ENCODE measurements at places on chromosomes 6 and 20.
A peak's percentile ranks its signal among the peaks of the same experiment; 100 is the strongest.

DNA sequence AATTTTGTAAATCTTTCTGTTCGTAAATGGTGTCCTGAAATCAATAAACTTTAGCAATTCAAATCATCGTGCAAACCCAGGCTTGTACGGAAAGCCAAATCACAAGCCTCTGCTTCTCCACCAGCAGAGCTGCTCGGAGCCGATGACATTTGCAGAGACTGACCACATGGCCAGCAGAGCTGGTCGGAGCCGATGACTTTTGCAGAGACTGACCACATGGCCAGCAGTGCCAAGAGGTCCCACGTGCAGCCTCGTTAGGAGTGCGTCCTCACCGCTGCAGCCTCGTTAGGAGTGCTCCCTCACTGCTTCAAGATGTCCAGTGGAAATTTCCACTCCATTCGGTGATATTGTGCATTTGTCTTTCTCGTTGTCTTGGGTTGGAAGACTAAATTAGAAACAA is 28.5 kb downstream of the SMOC2 start:
- DNase-seq: no peak

DNA sequence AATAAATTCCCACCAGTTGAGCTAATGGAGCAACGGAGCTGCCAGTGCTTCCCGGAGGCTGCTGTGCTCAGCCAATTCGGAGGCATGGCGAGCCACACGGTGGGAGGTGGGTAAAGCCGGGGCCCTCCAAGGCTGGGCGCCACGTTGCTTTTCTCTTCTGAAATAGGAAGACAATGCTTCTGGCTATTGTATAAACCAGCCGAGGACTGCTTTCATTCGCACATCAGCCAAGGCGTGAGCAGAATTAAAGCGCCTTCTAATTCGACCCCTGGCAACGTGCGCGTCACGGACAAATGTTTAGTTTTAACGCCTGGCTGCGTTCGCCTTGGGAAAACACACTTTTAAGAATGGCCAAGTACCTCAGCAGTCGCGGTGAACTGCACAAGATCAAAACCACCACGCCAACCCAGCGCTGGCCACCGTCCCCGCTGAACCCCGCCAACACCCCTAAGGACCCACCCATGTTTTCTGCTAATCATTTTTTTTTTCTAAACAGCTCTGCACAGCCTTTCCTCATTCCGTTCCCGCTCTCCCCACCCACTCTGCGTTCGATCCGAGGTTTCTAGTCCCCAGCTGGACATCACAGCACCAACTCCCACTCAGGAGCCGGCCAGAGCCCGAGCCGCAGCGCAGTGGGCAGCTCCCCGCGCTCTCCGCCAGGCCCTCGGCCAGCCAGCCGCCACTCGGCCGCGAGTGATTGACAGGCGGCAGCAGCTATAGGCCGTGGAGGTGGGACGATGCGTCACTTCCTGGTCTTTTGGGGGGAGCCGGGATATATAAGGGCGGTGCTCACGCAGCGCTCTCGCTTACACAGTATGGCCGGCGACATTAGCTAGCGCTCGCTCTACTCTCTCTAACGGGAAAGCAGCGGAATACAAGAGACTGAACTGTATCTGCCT is at the start of gene AMD1:
Gene AMD1, plus strand, starts transcription at position 805 of the 899 bp plus-strand sequence. CDS start 321 bp downstream, outside the sequence.
- DNase-seq: peak; percentile 86

DNA sequence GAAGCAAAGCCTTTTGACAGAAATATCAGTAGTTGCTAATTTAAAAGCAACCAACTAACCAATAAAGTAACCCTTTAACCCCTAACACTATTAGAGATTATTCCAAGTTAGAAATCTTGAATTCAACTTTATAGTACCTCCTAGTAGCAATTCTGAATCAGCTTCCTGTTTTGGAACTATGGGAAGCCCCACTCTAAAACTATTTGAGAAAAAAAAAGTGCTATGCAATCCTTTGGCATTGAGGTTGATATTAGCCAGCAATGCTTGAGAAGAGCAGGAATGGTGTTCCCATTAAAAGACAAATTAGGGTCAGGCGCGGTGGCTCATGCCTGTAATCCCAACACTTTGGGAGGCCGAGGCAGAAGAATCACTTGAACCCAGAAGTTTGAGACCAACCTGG is 306.2 kb upstream of the ZFP64 start:
- no peak for DNase-seq

- no peak for DNase-seq
Observed at GRCh38 chr6:66599541-66599940, 892.5 kb upstream of the EYS start.

DNA sequence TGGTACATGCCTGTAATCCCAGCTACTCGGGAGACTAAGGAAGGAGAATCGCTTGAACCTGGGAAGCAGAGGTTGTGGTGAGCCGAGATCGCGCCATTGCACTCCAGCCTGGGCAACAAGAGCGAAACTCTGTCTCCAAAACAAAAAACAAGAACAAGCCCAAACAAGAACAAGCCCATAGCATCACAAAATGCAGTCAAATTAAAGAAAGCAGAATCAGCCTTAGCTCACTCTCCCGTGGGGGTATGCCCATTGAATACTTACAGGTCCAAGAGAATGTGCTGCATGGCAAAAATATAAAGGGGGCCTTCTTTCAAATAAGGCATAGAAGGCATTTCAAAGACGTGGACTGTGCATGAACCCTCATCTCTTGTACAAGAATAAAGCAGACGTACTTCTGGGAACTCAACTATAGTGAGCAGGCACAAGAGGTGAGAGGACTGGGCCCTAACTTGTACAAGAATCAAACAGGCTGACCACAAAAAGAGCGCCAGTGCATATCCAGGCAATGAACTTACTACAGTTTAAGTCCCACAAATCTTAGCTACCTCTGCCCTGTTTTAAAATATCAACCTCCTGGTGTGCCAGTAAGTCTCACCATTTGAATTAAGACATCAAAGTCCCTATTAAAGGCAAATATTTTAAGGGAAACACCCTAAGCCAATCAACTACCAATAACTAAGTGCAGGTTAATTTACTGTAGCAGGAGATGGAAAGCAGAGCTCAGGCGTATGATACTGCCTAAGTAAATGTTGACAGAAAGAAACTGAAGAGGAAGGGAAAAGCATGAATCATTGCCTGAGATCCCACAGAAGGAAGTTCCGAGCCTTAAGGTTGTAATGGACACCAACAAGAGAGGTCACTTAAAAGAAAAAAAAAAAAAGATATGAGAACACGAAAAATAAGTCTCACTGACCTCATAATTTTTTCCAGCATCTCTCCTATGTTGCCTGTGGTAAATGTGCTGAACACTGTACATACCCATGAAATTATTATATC is 37.4 kb downstream of the TOMM6 start:
- no peak for DNase-seq

GRCh38 chr6:100456141-100456907 is 8.4 kb downstream of the SIM1 start:
- DNase-seq: no peak

- no peak for DNase-seq
Observed at GRCh38 chr6:19902201-19902600, 65.0 kb downstream of the ID4 start.

- no peak for DNase-seq
Observed at GRCh38 chr20:49515586-49515985, 33.1 kb upstream of the KCNB1 start.

DNA sequence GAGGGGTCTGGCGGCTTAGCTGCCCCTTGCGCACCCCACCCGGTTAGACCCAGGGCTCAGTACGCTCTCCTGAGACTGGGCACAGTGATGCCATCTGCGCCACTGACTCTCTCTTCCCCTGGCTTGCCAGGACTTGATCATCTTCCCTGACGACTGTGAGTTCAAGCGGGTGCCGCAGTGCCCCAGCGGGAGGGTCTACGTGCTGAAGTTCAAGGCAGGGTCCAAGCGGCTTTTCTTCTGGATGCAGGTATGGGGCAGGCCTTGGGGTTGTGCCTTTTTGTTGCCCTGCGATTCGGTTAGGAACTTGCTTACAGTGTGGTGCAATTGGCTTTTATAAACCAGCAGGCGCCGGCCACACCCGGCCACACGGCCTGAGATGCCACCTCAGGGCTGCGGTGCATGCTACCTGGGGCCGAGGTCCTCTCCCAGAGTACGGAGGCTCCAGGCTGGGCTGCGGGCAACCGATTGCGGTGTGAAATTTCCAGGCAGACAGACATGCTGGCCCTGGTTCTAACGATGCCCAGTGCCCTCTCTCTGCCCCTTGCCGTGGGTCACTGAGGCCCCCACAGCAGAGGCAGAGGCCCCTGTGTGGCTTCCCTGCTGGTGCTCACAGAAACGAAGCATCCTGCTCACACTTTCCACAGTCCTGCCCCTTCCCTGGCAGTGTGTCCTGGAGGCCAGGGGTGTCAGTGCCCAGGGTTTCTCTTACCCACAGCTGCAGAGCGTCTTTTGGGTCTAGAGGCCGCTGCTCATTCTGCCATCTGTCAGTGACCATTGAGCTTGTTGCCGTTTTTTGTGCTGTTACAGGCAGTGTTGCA is 1.7 kb downstream of the ADRM1 start:
- DNase-seq: no peak

GRCh38 chr6:123965894-123966293 is 162.2 kb downstream of the NKAIN2 start:
- DNase-seq: no peak

DNA sequence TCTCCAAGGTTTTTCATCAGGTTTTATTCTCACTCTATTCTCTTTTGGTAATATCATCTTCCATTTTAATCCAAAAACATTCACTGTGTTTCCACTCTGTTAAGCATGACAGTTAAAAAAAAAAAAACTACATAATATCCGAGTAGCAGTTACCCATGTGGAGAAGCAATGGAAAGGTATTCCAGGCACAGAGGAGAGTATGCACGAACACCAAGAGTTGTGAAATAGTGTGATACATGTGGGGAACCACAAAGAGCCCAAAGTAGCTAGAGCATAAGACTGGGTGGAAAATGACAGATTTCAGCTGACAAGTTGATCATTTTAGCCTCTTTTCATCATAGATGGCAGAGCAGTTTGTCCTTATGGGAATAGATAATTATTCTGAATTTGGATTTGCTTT is 19.9 kb upstream of the FBXL4 start:
- DNase-seq: no peak
